DMS 273 treated with DMSO at 0.1 percent for 48 hours (cell line): ENCODE measurements at places on chromosomes 7 and 10.

DNA sequence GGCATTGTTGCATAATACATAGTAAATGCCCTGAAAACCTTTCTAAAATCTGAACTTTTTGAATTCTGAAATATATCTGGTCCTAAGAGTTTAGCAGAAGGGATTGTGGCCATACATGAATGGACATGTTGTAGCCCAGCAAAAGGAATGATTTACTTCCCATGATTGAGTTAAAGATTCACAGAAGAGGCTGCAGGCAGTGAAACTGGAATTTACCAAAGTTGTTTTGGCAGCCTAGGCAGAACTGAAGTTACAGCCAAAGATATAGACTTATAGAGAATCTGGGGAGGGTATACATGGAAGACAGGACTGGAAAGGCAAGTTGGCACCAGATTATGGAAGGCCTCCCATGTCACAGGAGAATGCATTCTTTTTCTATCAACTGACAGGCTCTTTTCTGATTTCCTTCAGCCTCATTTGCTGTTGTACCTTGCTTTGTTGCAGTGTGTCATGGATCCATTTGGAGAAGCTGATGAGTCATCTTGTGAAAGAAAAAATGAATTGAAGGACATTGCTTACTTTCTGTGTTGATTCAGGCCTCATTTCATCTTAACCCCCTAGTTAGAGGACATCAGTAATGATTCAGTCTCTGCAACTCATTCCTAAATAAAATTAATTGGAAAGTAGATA is 356.2 kb upstream of the LRGUK start:
- DNase-seq, result no peak

DNA sequence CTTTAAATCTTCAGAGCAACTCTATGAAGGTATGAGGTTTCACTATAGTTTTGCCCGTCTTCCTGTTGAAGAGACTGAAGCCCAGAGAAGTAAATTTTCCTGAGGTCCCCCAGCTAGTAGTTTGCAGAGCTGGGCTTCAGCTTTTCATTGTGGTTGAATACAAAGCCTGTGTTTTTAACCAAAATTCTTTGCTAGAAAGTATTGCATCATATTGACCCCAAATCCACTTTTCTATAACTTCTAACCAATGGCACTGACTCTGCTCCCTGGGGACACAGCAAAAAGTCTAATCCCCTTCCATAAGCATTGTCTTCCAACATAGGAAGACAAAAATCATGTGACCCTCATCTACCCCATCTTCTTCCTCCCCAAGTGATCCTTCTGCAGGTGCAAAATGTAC is 93.0 kb downstream of the KCNMA1 start:
- DNase-seq, result no peak

DNA sequence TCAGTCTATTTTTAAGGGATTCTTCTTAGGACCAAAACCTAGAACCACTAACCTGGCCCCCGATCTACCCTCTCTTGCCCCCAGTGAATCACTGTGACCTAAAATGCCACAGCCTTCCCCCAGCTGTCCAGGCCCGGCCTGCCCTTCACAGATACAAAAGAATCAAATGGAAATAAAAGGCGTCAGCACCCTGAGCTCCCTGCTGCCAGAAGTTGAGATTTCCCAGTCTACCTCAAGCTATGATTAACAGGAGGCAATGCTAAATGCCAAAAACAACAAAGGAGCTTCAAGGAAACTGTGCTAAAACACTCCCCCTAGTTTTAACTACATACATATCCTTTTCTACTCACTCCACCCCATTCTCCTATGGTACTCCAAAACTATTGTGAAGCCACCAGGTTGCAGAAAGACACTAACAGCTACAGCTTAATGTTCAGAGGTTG is 67.8 kb downstream of the GSAP start:
- DNase-seq, result no peak

DNA sequence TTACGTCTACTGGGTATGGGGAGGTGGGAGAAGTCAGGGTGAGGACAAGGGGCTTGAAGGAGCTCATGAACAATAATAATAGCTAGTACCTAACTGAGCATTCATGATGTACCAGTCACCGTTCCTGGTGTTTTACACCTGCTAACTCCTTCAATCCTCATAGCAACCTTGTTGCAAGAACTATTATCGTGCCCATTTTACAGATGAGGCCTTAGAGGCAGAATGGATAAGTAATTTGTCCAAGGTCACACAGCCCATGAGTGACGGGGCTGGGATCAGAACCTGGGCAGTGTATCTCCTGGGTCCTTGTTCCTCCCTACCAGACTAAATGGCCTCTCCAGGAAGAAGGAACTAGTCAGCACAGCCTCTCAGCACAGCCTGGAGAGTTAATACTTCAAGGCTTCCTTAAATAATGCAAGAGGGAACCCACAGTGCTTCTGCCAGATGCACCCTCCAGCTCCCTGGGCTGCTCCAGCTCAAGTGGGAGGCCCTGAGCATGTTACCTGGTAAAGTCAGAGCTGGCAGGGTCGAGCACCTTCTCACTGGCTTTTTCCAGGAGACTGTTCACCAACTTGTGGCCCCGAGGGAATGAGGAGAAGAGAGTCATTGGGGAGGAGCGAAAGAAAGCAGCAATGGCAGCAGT is 28.8 kb downstream of the RRP12 start:
- DNase-seq, result no peak

DNA sequence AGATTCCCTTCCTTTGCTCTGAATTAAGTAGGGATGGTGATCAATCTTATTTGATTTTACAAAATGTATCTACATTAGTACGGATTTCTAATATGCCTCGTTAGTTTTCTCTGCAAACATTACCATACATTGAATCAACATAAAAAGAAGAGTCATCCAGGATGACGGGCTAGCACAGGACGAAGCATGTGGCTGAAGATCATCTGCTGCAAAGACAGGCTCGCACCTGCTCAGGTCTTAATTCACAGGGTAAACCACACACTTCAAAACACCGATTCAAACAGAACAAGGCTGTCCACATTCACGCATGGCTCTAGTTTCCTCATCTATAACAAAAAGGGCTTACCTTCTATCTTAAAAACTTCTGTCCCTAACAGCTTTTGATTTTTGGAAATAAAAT is 323.0 kb downstream of the PARD3 start:
- no peak for DNase-seq

DNA sequence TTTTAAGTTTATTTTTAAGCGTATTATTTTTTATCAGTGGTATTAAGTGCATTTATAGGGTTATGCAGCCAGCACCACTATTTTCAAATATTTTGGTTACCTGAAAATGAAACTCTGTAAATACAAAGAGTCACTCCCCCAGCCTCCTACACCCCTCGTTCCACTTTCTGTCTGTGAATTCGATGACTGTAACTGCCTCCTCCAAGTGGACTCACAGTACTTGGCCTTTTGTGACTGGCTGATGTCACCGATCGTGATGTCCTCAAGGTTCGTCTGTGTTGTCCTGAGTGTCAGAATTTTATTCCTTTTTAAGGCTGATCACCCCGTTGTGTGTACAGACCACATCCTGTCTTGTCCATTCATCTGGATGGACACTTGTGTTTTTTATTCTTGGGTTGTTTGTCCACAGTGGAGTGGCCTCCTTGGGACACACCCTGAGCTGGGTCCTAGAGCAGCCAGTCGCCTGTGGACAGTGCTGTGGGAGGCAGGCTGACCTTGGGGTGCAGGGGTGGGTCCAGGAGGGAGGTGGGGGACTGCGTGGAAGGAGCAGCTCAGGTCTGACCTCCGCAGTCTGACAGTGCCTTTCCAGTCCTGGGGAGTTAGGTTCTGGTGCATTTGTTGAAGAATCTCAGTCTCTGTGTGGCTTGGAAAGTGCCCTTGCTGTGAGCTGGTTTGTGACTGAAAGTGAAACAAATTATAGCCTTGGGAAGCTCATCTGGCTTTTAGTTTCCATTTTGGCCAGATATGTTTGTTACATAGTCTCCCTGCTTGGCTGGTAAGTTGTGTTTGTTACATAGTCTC is 6.9 kb downstream of the MTG1 start:
- no peak for DNase-seq

- no peak for DNase-seq
Measured at GRCh38 chr10:93463723-93464476, 18.2 kb downstream of the MYOF start.

DNA sequence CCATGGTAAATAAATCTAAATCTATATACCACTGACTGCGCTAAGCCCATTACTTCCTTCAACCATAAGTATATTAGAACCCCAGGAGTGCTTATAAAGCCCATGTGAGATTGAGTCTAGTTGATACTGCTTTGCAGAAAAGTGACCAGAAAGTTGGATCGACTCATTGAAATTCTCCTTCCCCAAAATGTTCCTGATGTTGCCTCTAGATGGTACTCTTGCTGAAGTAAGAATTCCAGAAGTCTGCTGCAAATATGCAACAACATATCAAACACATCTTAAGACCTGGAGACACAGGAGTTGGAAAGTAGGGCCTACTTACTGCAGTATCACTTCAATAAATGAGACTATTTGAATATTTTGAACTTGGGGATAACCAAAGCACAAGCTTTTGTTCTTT is 550.8 kb downstream of the IPMK start:
- DNase-seq, result no peak

DNA sequence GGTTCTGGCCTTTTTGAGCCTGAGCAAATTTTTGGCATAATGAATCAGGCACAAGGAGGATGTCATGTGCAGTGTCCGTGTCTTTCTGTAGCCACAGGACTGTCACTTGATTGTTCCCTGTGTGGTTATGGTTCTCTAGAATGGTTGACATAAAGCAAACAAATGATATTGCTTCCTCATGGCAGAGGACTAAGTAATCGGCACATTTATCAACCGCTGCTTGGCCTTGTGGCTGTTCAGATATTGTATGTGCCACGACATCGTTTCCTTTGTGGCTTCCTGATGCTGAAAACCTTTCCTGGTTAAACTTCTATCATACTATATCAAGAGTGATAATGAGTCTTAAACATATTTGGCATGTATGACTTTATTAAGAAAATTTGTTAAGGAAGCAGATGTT is 598.8 kb downstream of the SUGCT start:
- DNase-seq, result no peak

GRCh38 chr10:12121673-12122072 is 7.8 kb upstream of the SEC61A2 start:
- no peak for DNase-seq

GRCh38 chr10:33688506-33688905 is 354.0 kb upstream of the NRP1 start:
- no peak for DNase-seq

DNA sequence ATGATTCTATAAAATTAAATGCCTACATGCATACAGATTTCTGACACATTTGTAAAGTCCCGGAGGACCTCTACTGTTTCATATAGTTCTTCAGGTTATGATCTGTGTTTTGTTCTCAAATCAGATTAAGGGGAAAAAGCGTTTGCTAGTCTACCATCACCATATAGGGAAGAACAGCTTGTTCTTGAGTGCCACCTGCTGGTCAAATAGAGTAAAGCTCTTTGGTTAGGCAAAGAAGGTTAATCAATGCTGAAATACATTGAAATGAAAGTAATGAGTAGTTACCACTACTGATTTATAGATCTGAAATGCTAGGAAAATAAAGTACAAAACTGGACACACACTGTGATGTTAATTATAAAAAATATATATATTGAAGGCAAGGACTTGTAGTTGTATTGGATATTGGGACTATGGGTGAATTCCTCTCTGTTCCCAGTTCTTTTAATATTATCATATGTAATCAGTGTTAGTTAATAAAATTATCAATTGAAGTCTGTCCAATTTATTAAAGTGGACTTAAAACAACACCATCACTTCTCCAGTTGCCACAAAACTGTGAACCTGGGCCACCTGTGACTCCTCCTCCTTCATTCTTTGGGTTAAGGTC is 72.6 kb upstream of the PDLIM1 start:
- no peak for DNase-seq

DNA sequence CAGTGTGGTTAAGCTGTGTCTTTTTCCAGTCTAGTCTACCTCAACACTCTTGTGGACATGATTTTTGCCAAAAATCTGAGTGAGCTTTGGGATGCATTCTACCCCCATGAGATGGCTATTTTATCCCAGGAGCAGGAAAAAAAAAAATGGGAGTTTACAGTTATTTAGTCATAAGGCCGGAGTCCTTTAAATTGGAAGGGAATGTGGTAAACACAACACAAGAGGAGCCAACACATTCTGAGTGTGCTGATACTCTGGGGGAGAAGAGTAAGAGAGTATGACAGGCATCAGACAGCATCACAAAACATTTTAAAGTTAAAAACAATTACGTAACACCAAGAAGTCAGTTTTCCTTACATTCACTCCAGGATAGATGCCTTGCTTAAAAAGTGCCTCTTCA is 46.1 kb downstream of the C1GALT1 start:
- no peak for DNase-seq

- no peak for DNase-seq
Measured at GRCh38 chr7:30873656-30874055, 38.0 kb upstream of the AQP1 start.

- DNase-seq, result no peak
Measured at GRCh38 chr7:134622303-134622995, 24.2 kb upstream of the BPGM start.

- no peak for DNase-seq
Measured at GRCh38 chr10:93290661-93291354, 191.3 kb downstream of the MYOF start.
